ENCODE measurements at places on chromosomes 12 and 14. TPM values are rescaled to one million over a fixed set of nuclear protein-coding genes. Genes with fewer than 3 reads are reported as not detected.

GRCh38 chr14:67710209-67710608 is 8.5 kb downstream of the RDH12 start:
- H3K27ac ChIP-seq, result no peak overlapping the region
- no peaks in the 10 kb centered on the region for H3K4me1 ChIP-seq
- no peak for DNase-seq
- no peak overlapping the region for H3K4me3 ChIP-seq
- H3K27me3 ChIP-seq, result no peaks in the 10 kb centered on the region

RERGL gene
- not detected for total RNA-seq

PRH2 gene
- total RNA-seq, result not detected

DCD gene
- not detected for total RNA-seq
